ENCODE measurements at places on chromosomes 5 and 9.

GRCh38 chr5:96629774-96630173 lies 32.4 kb upstream of the CAST start:
- no peak for DNase-seq

GRCh38 chr5:157913575-157913974 lies 54.6 kb upstream of the CLINT1 start:
- DNase-seq, result no peak

- DNase-seq, result no peak
Measured at GRCh38 chr9:117451311-117451710, 36.5 kb upstream of the ASTN2 start.

DNA sequence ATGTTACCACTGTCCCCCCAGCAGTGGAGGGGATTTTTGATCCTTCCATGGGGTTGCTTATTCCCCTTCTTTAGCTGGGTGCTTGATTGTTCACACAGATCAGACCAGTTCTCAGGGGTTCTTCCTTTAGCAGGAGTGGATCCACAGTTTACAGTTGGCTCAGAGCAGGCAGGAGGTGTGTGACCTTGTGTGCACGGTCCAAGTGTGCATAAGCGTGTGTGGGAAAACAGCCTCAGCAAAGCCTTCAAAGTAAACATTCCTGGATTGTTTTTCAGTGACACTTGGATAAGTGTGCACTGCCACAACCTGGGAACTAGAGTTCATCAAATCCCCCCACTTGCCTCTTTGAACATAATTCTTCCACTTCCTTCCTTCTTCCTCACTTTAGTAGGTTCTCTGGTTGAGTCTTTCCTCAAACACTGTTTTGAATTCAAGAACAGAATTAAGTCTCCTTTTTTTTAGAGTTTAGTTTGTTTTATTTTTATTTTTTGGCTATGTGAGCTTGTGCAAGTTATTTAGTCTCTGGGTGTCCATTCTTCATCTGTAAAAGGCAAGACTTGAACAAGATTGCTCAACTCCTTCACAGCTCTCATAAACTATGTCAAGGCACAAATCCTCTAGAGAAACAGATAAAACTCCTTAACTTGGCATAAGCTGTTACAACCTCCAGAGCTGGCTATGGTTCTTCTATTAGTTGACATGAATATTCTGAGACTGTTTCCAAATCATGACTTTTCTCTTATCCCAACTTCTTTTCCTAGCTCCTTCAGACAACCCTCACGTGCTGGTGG lies 78.0 kb downstream of the OSMR start:
- no peak for DNase-seq

GRCh38 chr5:59474324-59474723 lies 419.2 kb downstream of the PDE4D start:
- no peak for DNase-seq

GRCh38 chr9:18821788-18822187 lies 211.2 kb downstream of the SAXO1 start:
- DNase-seq, result no peak

- DNase-seq, result no peak
Measured at GRCh38 chr9:91664663-91665062, 241.0 kb upstream of the NFIL3 start.

- DNase-seq, result peak; percentile 80
Measured at GRCh38 chr5:111252799-111253545, 28.8 kb downstream of the CAMK4 start.

DNA sequence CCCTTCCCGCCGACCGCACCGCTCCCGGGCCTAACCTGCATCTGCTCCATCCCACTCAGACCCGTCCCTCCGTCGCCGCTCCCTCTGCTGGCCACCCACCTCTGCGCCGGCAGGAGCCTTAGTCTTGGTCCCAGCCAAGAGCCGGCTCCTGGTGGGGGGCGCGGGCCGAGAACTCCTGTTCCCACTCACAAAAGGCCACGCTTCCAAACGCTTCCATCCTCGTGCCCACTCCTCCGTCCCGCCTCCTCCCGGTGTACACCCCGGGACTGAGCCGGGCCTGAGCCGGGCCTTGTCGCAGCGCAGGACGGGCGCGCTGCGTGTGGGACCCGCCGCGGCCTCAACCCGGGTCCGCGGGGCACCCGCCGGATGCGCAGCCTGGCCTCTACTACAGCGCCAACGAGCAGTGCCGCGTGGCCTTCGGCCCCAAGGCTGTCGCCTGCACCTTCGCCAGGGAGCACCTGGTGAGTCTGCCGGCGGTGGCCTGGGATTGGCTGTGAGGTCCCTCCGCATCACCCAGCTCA lies 7.5 kb downstream of the ADAMTS13 start:
- no peak for DNase-seq

GRCh38 chr9:13395156-13395555 lies 115.7 kb upstream of the MPDZ start:
- no peak for DNase-seq

DNA sequence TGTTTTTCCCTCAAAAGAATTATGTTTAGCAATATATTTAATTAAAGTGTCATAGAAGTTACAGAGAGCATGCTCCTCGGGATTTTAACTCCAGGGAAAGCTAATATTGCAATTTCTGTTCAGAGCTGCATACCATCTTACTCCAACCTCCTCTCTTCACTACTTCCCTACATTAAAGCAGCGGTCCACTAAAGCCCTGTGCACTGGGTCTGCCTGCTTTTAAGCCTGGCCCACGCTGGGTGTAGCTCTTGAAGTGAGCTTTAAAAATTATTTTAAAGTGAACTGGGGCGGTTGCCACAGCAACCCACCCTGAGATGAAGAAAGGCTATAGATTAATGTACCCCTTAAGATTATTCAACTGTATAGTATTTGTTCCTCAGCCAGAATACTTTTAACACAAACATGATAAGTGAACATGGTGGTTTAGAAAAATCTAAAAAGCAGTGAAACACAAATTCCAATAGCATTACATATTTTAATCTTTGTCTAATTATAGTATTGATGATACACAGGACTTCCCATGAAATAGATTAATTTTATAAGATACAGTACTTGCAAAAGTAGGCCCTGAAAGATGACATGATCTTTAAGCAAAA lies 3.9 kb upstream of the MEF2C start:
- DNase-seq, result no peak

- DNase-seq, result no peak
Measured at GRCh38 chr5:90287036-90287435, 122.5 kb downstream of the CETN3 start.

DNA sequence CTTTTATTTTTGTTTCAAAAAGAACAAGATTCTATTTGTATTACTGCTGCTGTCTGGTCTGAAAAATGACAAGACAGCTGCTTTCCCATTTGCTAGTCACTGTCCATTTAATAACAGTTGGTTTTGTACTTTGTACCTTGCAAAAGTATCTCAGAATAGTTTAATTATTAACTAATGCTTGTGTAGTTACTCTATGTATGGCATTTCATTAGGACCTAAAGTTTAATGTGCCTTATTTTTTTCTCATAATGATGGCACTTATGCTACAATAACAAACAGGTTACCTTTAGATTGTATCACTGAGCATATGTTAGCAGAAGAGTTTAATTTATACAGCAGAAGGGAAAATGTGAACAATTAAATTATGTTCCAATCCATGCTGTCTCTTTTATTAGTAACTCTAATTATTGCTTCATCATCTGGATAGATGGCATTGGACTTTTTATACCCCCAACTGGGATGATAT lies 134.2 kb downstream of the CDH10 start:
- DNase-seq, result no peak

DNA sequence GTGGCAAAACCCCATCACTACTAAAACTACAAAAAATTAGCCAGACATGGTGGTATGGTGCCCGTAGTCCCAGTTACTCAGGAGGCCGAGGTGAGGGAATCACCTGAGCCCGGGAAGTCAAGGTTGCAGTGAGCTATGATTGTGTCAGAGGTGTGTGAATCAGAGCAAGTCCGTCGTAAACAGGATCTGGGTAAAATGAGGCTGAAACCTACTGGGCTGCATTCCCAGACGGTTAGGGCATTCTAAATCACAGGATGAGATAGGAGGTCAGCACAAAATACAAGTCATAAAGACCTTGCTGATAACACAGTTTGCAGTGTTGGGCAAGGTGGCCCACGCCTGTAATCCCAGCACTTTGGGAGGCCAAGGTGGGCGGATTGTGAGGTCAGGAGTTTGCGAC lies 1.9 kb upstream of the CLTB start:
- DNase-seq, result no peak

- DNase-seq, result no peak
Measured at GRCh38 chr9:108983885-108984284, 29.4 kb downstream of the CTNNAL1 start.

DNA sequence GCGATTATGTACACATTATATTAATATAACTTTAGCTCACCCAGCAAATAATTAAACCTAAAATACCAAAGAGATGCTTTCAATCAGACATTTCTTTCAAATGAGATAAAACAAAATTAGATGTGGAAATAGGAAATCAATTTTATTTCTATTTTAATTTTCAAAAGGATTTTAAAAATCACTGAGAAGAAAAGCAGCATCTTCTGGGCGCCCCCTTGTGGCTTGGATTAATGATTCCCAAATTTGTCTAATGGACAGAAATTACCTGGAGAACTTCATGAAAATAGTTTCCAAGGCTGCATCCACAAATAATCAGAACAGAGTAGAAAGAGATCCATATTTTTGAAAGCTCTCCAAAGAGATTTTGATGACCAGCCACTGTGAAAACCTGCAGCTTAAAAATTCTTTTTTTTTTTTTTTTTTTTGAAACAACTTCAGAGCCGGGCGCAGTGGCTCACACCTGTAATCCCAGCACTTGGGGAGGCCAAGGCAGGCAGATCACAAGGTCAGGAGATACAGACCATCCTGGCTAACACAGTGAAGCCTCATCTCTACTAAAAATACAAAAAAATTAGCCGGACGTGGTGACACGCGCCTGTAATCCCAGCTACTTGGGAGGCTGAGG lies 50.9 kb upstream of the CEMIP2 start:
- DNase-seq, result no peak

DNA sequence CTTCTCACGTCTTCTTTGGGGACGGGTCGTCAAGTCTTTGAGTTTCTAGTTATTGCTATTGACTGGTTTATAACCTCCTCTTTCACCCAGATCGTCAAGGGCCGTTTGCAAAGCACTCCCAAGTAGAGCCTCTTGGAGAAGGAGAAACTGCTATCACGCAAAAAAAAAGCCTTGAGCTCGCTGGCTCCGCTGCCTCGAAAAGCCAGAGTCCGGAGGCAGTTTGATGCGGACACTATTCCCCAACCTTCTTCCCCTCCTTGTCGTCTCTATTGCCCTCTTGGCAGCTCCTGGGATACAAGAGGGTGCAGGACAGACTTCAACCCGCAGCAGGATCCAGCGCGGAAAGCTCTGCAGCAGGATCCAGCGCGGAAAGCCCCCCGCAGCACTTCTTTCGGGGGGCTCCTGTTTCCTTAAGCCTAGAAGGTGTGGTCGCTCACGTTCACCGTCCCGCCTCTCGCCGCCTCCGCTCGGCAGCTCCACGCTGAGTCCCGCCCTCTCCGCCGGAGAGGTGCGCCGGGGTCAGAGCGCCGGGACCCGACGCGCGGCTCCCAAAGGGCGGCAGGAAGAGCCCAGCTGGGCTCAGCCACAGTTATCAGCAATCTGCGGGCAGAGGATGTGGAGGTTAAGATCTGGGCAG lies at the start of gene PCDHAC1:
Gene PCDHAC1 (plus strand): TSS at position 494 of the 637 bp plus-strand sequence. CDS start 594 bp downstream, outside the sequence.
- no peak for DNase-seq

- DNase-seq, result no peak
Measured at GRCh38 chr5:148499452-148499851, 115.7 kb downstream of the FBXO38 start.

GRCh38 chr9:123003466-123003865 lies 30.0 kb upstream of the GPR21 start:
- DNase-seq, result no peak

- DNase-seq, result no peak
Measured at GRCh38 chr9:27791311-27791710, 218.0 kb upstream of the C9orf72 start.

- no peak for DNase-seq
Measured at GRCh38 chr9:82511626-82512025, 523.1 kb downstream of the SPATA31D1 start.

DNA sequence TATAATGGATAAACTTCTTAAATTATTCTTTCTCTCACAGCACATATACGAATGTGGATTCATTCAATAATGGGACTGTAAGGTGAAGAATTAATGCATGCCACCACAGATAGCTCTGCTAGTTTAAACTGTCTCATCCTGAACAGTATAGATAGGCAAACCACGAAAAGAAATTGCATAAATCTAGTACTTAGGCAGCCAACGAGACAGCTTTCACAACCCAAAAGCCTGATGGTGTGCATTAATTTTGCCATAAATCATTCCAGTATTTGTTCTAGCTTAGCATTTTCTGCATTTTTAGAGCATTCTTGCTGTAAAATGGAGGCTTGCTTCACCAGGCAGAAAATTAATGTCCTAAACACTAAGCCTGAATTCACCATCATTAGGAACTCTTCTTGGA lies 834.2 kb upstream of the DMAC1 start:
- DNase-seq, result no peak

GRCh38 chr9:137000177-137000930 lies 4.0 kb upstream of the CLIC3 start:
- peak; percentile 69 for DNase-seq

GRCh38 chr5:98482321-98483300 lies 290.9 kb upstream of the RGMB start:
- no peak for DNase-seq

DNA sequence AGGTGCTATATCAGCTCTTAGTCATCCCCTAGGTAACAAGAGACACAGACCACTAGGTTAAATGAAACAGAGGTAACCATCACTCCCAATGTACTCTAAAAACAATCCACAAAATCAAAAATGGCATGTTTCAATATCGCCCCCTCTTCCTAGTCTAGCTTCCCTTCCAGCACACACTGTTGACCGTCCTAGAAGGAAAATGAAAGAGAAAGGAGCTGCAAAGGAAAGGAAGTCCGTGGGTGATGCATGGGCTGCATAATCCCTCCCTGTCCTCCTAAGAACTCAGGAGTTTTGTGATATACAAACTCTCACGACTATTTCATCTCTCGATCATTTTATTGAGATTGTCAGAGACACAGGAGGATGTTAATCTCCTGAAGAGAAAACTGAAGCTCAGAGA lies 101.6 kb downstream of the RFK start:
- DNase-seq, result no peak

DNA sequence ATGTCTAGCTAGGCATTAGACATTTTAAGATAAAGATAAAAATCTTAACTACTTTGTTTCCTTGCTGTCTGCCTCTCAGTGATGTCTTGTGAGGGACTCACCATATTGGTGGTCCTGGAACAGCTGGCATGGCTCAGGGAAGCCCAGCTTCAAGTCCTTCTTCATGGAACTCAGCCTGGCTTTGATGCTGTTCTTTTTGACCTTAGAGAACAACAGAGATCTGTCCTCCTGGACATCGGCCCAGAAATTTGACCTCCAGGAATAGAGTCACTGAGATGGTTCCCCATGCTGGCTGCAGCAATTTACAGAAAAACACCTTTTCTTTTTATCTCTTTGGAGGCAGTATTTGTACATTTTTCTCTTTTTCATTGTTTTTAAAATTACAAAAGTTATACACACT lies 235.5 kb upstream of the WWC1 start:
- DNase-seq, result no peak

DNA sequence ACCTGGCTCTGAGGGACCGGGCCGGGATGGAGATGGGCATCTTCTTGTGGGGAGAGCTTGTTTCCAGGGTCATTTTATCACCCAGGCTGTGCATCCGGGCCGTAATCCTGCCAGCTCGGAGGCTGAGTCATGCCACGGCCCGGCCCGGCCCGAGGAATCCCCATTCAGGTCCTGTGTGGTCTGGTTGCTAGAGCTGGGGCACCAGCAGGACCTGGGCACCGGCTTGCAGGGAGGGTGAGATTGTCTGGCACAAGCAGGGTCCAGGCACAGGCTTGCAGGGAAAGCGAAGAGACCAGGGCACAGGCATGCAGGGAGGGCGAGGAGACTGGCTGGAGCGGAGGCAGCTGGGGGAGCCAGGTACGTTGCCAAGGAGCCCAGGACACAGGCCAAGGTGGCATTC lies 106.8 kb downstream of the RXRA start:
- no peak for DNase-seq

- no peak for DNase-seq
Measured at GRCh38 chr5:72328172-72328571, 8.0 kb downstream of the PTCD2 start.

Measured in GM06990 (cell line).